ENCODE measurements at places on chromosomes 7 and 10.

DNA sequence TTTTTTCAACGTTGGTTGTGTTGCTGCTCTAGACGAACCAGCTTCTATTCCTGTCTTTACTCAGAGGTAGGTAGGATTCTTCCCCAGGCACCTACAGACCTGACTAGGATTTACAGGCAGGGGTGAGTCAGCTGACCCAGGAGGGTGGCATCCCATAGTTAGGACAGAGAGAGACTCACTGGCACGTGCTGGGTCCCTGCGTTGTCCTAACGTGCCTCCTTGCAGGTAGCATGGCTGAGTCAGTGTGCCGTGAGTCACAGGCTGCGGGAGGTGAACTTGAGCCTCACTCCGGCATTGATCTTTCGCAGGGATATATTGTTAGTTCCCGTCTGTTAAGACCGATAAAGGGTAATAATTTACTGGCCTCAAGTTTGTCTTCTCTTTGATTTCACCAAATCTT is 96.5 kb downstream of the PFKFB3 start:
- no peak for DNase-seq

DNA sequence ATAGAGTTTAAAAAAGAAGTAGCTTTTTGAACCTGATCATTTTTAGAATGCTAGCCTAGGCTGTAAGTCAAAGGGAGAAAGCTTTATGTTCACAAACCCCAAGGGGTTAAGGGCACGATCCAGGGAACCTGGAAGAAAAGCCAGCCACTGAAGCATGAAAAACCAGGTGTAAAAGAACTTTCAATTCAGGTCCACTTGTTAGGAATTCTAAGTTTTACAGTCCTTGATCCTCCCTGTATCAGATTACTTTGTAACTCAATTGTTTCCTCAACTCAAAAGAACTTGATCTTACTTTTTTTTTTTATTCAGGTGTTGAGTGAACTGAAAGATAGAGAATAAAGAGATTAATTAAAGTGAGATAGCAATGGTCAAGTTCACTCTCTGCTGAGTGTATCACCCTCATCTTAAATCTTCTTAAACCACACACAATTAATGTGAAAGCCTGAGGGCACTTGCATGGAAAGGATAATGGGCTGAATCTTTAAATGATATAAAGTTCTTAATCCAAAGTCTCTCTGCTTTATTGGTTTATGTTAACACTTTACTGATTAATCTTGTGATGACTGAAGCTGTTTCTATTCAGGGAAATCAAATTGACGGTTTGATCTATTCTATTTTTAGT is 672.2 kb upstream of the LRRN3 start:
- no peak for DNase-seq

DNA sequence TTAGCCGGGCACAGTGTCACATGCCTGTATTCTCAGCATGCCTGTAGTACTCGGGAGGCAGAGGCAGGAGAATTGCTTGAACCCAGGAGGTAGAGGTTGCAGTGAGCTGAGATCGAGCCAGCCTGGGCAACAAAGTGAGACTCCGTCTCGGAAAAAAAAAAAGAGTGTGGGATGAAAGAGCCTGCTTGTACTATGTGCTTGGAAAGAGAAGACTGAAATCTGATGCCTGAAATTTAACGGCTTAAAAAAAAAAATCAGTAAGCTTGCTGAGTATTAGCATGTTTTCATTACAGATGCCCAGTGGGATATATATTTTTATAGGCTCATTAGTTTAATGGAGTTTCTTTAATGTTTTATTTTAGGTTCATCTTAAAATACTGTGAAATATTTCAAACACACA is 4.2 kb downstream of the NT5C2 start:
- DNase-seq, result no peak

DNA sequence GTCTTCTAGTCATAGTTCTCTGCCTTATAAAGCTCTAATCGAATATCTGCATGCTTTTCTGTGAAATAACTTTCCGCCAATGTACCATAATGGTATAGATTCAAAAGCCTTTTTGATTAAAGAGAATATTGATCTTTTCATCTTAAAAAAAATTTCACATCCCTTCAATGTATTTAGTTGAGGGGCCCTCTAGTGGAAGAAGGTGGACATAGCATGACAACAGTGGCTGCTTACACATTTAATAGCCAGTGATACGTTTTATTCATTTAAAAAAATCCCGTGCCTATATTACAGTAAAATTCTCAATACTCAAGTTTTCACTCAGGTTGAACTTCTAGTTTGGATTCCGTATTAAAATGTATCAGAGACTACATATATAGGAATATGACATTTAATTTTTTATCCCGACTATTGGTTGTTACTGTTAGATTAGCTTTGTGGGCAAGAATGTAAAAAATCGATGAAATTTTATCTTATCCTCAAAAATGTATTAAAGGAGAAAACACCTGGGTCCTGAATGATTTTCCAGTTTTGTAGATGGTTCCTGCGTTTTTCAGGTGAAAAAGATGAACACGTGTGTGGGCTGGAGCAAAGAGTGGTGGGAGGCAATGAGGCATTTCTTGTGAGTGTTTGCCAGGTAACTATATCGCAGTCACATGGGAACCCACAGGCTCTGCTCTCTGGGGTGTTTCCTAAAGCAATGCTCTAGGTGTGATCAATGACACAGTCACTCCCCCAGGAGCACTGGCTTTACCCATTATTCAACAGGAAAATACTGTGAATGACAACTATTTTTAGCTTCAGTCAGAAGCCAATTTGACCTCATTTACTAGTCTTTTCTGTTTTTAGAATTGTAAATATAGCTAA is 24.1 kb upstream of the PNLIP start:
- no peak for DNase-seq

GRCh38 chr7:89761173-89761572 is 393.1 kb upstream of the STEAP1 start:
- no peak for DNase-seq

GRCh38 chr10:6070660-6071059 is 8.5 kb upstream of the IL2RA start:
- DNase-seq, result no peak

GRCh38 chr7:141073173-141073640 is 657 bp upstream of the TMEM178B start:
- DNase-seq, result no peak

GRCh38 chr7:35691827-35692307 is 3.1 kb downstream of the HERPUD2 start:
- DNase-seq, result no peak

- peak; percentile 74 for DNase-seq
Measured at GRCh38 chr7:114412548-114412947, 2.1 kb upstream of the FOXP2 start.

DNA sequence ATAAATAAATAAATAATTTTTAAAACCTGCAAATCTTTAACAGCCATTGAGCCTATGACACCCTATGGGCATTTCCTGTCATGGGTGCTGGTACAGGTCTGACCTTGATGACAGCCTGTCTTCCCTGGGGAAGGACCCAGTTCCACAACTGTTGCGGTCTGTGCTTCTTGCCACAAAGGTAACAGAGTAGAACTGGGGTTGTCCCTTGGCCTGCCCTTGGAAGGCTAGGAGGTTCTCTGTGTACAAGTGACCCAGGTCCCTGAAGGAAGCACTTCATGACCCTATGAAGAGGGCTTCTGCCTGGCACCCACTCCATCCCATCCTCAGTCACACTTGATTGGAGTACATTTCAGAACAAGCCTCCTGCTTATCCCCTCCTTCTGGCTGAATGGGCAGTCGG is 66.9 kb downstream of the OGDH start:
- no peak for DNase-seq

GRCh38 chr10:95454356-95454755 is 106.8 kb downstream of the SORBS1 start:
- DNase-seq, result no peak

- DNase-seq, result no peak
Measured at GRCh38 chr7:25947669-25948516, 204.1 kb upstream of the NFE2L3 start.

DNA sequence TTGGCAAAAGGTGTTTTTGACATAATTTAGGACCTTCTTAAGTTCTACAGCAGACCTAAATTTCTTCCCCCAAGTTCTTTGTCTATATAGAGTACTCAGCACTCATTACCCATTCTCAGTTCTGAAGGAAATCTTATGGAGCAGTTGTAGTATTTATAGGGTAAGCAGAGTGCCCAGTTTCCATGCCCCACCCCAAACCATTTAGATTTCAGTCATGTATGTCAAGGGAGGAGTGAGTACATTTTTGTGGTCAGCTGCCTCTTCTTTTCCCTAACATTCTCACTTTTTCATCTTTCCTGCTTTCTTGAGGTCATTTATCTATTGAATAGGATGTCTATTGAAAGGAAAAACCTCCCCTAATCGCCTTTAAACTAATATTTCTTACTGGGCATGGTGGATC is 83.3 kb downstream of the KAT6B start:
- DNase-seq, result no peak
